Fibroblast of the aortic adventitia (primary cell): ENCODE measurements at places on chromosomes 3 and 15.
A peak's percentile ranks its signal among the peaks of the same experiment; 100 is the strongest.

DNA sequence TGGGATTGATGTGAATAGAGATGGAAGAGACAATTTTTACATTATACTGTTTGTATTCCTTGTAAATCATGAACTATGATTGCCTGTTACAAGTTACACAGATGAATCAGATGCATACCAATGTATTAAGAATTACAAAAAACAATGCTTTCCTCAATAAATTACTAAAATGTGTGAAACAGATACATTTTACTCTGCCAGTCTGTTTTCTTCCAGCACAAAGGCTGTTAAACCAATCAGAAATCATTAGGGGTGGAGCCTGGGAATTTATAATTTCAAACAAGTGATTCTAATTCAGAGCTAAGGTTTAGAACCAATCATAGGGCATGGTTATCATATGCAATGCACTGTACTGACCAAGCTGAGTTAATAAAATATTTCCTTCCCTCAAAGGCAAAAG is 21.8 kb upstream of the ANKRD28 start:
- DNase-seq, result no peak

DNA sequence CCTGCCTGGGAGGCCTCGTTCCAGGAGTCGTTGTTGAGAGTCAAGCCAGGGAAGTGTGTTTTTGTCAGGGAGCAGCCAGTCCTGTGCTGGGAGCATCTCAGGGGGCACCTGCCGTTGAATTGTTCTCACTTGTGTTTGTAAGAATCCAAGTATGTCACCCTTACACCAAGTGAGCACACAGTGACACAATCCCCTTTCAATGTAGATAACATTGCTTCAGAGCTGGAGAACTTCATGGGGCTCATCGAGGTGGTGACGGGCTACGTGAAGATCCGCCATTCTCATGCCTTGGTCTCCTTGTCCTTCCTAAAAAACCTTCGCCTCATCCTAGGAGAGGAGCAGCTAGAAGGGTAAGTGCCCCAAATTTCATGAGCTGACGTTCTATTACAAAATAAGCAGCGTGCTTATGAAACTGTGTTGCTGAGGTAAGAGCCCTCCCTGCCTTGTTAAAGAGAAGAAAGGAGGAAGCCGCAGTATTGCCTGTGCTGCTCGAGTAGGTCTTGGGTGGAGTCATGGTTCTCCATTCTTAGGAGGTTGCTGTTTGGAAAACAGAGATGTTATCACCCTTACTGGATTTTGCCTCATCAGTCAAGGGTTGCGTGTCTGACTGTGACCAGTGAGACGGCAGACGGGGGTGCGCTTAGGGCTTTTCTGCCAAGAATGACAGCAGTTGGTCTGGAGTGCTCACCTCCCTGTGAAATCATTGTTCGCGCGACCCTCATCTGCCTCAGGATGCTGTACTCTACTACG is 108.1 kb downstream of the PGPEP1L start:
- no peak for DNase-seq

GRCh38 chr3:149832086-149832485 is 19.1 kb downstream of the RNF13 start:
- peak; percentile 21 for DNase-seq

GRCh38 chr15:83061680-83062079 is 5.4 kb downstream of the BTBD1 start:
- DNase-seq, result no peak

GRCh38 chr15:60222404-60222803 is 175.4 kb downstream of the ANXA2 start:
- DNase-seq, result no peak
